Right ventricle myocardium inferior (tissue), 1 donor: ENCODE measurements at places on chromosomes 2 and 18. TPM values are rescaled to one million over a fixed set of nuclear protein-coding genes. Genes with fewer than 3 reads are reported as not detected.

The IL36RN gene
- not detected for total RNA-seq

DNA sequence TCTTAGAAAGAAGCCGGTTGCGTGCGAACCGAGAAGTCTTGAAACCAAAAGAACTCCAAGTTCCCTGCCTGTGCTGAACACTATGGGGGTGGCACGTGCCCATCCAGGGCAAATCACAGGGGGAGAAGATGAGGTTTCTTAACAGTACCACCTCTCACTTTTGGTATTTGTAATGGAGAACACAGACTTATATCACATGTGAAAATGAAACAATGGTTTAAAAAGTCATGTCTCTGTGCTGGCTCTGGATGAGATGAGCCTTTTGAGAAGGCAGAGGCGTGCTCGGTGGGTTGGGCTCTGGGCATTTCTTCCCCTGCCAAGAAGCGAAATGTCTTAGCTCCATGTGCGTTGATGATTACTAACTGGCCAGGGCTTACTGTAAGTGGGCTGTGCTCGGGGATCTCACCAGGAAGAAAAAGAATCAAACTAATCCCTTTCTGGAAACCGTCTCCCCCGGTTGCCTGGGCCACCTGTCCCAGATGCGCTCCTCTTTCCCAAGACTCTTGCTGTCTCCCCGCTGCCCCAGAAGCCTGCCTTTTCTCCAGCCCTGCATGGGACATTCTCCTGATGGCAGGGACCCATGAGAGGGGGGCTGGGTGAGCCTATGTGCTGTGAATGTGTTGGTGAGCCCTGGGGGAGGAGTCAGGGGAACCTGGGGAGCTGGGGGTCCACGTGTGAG is 252.9 kb downstream of the PRKCE start:
- DNase-seq: no peak

The CDH20 gene
- not detected for total RNA-seq

The PROKR1 gene
- not detected for total RNA-seq

The METTL5 gene
- total RNA-seq: 69.8 TPM

The UPP2 gene
- not detected for total RNA-seq

The DSC2 gene
- total RNA-seq: 26.0 TPM

GRCh38 chr2:239526038-239526437 is 125.2 kb upstream of the HDAC4 start:
- no peak for DNase-seq

The ANTXR1 gene
- 31.9 TPM for total RNA-seq
